ENCODE measurements at places on chromosomes 5 and 9.

DNA sequence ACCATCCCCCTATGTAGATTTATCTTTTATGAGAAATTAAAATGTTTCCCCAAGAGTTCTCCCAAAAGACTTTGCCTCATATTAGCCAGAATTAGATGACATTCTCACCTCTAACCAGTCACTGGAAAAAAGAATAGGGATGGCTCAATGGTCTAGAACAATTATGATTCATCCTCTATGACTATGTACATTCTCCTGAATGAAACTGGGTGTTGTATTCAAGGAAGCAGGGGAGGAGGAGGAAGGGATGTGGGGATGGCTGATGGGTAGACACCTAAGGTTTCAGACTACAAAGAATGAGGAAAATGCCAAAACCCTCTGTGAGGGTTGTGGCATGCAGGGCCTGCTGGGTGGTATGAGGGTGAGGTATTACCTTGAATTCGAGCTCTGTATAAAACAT is 49.5 kb upstream of the BRINP1 start:
- DNase-seq, result no peak

DNA sequence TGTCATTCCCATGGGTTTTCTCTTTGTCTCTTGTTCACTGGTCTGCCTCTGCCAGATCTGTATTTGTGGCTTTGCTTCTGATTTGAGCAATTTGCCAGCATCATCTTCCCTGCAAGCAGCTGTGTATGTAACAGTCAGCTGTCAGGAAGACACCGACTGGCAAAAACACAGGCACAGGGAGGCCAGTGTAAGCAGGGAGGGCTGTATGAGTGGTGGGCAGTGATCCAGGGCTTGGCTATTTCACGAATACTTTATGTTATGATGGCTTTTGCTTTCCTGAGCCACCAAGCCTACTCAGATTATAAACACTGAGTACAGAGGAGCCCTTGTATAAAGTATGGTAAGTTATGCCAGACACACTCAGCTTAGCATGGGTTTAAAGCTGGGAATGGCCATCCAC is 11.6 kb downstream of the BNIP1 start:
- DNase-seq, result no peak

DNA sequence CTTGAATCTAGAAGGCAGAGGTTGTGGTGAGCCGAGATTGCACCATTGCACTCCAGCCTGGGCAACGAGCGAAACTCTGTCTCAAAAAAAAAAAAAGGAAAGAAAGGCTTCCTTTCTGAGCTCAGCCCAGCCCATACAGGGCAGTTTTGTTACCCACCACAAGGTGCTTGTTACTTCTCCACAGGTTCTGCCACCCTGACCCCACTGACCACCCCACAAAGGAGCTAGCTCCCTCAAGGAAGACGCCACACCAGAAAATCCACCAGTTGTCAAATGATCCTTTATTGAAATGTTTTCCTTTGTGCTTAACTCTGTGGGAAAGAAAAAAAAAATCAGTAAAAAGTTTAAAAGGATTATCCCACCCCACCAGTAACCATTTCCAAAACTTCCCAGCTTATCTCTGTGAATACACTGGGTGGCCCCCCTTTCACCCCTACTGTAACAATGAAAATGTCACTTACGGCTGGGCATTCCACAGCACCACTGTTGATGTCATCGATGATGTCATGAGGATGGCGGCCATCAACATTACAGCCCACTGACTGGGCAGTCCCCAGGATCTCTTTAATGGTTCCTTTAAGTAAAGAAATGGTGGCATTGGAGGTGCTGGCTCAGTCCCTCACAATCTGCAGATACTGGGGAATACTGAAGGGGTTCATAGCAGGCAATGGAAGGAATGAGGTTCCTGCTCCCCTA is 3.6 kb downstream of the RPL12 start:
- DNase-seq, result no peak

- DNase-seq, result peak; percentile 63
These were observed 43.0 kb downstream of the LRSAM1 start for GRCh38 chr9:127494304-127494702.

- DNase-seq, result peak; percentile 94
These were observed at the start of gene MARVELD2 for GRCh38 chr5:69414885-69415583. TSS of gene MARVELD2 (plus strand) at chr5:69415116. CDS start at chr5:69419386, 4,270 bp downstream.

GRCh38 chr9:1294641-1295258 is 244.6 kb downstream of the DMRT2 start:
- DNase-seq, result no peak

- DNase-seq, result no peak
These were observed 73.6 kb upstream of the ALDH1B1 start for GRCh38 chr9:38318759-38319495.

- DNase-seq, result peak; percentile 30
These were observed 4.8 kb downstream of the GFPT2 start for GRCh38 chr5:180348336-180348735.

DNA sequence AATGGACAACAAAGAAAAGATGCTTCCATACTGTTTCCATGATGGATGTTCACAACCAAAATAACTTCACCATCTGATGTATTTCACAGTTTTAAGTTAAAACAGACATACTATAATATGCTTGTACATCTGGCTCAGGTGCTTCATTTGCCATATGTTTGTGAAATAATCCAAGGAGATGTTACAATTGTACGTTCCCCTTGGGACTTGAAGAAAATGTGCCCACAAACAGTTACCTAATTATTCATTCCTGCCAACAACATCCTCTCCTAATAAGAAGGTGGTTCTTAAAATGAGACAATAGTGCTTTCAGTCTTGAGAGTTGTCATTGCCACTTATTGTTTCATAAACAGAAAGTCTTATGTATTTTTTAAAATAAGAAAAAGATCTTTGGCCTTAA is 33.1 kb upstream of the SMARCA2 start:
- no peak for DNase-seq

DNA sequence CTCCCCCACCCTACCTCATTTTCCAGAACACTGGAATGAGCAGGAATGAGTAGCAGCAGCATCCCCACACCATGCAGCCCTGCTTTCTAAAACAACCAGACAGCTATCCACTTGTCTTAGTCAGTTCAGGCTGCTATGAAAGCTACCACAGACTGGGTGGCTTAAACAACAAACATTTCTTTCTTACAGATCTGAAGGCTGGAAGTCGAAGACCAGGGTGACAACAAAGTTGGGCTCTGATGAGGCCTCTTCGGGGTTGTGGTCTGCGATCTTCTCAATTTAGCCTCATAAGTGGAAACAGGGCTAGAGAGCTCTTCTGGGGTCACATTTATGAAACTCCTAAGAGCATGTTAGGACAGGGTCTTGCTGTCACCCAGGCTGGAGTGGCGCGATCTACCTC is 38.9 kb downstream of the LPAR1 start:
- DNase-seq, result no peak

DNA sequence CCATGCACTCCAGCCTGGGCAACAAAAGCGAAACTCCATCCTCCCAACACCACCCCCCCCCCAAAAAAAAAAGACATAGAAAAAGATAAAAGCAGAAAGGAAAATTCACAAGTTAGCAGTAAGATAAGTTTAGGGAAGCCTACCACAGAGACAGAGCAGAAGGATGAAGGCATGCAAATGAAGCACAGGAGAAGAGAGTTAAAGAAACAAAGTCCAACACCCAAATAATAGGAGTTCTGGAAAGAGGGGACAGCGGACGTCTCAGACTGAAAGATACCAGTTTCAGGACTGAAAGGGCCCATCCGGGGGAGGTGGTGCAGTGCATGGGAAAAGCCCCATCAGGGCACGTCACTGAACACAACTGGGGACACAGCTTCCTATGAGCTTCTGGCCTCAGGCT is 54.3 kb downstream of the OTULIN start:
- no peak for DNase-seq

DNA sequence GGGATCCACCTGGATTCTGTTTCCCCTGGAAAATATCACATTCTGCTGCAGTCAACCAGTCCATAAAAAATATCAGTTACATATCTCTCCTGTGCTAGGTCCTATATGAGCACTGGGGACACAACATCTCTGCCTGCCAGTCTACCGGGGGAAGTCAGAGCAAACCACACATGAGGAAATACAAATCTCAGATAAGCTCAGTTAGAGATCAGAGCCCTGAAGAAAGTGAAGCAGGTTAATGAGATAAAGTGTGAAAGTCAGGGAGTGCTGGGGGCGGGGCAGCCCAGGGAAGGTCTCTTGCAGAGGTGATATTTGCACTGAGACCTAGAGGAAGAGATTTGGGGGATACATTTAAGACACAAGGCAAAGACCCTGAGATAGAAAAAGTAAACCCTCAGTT is 67.8 kb upstream of the SLC1A1 start:
- DNase-seq, result no peak
